Activated CD8-positive, alpha-beta memory T cell treated with anti-CD3 and anti-CD28 coated beads for 1 hour (primary cell): ENCODE measurements at places on chromosomes 12 and 14.

DNA sequence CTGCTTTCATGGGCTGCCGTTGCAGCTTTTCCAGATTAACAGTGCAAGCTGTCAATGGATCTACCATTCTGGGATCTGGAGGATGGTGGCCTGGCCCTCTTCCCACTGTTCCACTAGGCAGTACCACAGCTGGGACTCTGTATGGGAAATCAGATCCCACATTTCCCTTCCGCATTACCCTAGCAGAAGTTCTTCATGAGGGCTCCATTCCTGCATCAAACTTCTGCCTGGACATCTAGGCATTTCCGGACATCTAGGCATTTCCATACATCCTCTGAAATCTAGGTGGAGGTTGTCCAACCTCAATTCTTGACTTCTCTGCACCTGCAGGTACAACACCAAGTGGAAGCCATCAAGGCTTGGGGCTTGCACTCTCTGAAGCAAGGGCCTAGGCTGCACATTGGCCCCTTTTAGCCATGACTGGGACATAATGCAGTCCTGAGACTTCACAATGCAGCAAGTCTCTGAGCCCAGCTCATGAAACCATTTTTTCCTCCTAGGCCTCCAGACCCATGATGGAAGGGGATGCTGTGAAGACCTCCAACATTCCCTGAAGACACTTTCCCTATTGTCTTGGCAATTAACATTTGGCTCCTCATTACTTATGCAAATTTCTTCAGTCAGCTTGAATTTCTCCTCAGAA is 863.3 kb downstream of the C12orf50 start:
- DNase-seq, result no peak

- DNase-seq, result no peak
Measured at GRCh38 chr14:22071006-22071405, 397.4 kb upstream of the OR4E1 start.

GRCh38 chr14:77375973-77376770 is 722 bp downstream of the TMED8 start:
- peak; percentile 5 for DNase-seq

- no peak for DNase-seq
Measured at GRCh38 chr12:9118158-9118557, 2.4 kb upstream of the A2M start.

GRCh38 chr12:122729583-122730214 is 945 bp downstream of the HCAR1 start:
- no peak for DNase-seq

DNA sequence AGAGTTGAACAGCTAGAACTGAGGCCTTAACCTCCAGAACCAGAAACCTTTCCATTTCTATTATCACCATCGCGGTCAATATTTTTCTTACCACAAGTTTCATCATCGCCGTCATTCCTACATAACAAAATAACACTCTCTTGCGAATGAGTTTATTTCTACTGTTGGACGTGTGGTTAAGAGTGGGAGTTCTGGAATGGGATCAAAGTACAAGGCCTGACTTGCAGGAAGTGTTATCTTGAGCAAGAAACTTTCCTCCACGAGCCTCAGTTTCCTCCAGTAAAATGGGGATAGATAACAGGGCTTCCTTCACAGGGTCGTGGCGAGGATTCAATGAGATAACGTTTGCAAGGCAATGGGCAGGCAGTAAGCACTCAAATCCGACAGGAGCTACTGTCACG is 652 bp downstream of the SART3 start:
- no peak for DNase-seq

- no peak for DNase-seq
Measured at GRCh38 chr14:105852378-105853088, 326.1 kb downstream of the TMEM121 start.

GRCh38 chr14:54381821-54382220 is 15.0 kb upstream of the CDKN3 start:
- no peak for DNase-seq

DNA sequence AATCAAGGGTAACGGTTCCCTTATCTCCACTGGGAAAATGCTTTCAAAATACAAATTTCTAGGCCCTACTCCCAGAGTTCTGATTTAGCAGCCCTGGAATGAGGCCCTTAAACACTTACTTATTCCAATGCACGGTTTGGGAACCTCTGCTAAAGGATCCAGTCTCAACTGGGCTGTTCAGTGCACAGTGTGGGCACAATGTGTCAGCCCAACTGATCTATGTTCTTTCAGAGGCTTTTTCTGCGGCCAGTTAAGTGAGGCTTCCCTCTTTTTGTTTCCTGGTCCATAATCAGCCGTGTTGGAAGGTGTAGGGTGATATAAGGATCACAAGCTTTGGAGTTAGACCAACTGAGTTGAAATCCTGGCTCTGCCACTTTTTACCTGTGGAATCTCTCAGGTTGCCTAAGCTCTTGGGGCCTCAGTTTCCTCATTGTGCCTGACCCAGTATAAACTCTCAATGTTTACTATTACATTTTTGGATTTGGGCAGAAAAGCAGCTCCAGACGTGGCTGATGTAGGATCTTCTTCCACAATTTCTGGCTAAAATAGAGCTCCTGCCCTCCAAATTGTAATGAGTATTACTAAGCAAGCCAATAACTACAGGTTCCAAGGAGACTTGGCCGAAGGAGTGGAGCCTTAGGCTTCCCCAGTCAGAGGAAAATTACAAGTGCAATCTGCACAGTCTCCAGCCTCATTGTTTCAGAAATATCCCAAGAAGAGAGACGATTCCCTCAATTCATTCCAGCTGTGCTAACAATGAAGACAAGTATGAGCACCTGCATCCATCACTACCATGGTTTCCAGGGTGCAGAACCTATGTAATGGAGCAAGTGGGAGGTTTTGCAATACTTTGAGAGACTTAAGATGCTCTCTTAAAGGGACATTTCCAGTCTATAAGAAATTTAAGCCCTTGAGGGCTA is 2.3 kb upstream of the ANGEL1 start:
- no peak for DNase-seq

DNA sequence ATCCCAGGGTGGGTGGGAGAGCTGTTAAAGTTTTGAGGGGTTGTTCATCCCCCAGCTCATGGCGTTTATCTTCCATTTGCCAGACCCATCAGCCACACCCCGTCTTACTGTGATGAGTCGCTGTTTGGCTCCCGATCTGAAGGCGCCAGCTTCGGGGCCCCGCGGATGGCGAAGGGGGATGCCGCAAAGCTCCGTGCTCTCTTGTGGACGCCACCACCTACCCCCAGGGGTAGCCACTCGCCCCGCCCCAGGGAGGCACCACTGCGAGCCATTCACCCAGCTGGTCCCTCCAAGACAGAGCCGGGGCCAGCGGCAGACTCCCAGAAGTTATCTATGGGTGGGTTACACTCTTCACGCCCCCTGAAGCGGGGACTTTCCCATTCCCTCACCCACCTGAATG is 5.7 kb downstream of the RITA1 start:
- no peak for DNase-seq

DNA sequence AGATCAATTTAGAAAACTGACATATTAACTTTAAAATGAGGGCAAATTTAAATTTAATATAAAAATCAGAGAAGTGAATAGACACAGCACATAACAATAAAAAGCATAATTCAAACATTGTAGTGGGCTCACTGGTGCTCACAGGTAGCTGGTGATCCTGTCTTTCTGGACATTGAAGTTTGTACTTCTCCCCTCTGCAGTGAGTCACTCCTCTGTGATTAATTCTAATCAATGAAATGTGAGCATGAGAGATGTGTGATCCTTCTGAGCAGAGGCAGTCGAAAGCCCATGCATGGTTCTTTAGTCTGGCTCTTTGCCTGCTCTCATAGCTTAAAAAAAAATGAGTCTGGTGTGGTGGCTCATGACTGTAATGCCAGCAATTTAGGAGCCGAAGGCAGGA is 59.0 kb upstream of the RERGL start:
- no peak for DNase-seq

DNA sequence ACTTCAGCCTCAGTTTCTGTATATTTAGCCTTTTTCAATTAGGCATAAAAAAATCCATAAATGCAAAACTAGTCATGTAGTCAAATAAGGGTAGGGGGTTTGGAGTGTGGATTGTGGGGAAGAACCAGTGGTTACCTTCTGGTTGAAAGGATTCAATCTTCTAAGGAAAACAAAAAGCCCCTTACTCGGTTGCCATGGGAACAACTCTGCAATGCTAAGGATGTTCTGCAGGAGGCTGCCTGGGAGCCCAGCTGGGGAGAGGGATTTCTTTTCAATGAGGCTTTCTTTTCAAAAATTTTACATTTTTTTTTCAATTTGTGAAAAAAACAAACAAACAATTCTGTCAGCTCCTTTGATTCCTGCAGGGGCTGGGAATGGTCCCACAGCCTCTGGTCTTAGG is 67.2 kb downstream of the SLC8A3 start:
- no peak for DNase-seq

GRCh38 chr14:98227000-98227726 is 1044.8 kb downstream of the BCL11B start:
- no peak for DNase-seq

DNA sequence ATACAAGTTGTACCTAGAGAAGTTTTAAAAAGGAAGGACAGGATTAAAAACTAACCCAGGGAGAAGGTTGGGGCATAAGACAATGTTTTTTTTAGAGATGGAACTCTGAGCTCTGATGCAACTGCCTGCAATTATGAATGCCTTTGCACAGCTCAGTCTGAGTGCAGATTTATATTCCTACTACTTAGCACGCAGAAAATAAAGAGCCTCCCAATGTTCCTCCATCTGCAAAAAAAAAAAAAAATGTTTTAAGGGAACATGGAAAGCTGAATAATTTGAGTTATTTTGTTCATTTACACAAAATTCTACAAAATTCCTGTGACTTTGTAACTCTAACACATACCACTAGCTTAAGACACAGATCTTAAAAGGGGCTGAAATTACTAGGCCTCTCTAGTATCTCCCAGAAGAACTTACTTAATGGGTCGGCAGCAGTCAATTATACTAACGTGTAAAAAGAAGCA is 15.7 kb downstream of the CLIP1 start:
- DNase-seq, result no peak

- no peak for DNase-seq
Measured at GRCh38 chr14:33532553-33532952, 418.3 kb downstream of the EGLN3 start.

DNA sequence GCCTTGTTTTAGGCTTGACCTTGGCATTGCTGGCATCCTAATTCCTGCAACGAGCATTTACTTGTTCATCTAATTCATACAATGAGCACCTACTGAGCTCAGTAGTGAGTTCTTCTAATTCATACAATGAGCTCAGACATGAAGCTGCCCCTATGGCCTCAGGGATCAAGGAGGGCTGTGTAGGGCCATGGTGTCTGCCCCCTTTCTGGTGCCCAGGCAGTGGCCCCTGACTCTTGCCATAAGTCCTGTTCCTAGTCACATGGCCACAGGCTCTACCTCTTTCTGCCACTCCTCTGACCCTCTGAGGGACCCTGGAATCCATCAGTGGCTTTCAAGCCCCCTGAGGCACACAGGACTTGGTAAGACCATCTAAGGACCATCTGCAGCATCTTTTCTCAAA is 148.8 kb downstream of the ZFP36L1 start:
- DNase-seq, result no peak

- no peak for DNase-seq
Measured at GRCh38 chr14:50603565-50603964, 43.6 kb downstream of the ATL1 start.

DNA sequence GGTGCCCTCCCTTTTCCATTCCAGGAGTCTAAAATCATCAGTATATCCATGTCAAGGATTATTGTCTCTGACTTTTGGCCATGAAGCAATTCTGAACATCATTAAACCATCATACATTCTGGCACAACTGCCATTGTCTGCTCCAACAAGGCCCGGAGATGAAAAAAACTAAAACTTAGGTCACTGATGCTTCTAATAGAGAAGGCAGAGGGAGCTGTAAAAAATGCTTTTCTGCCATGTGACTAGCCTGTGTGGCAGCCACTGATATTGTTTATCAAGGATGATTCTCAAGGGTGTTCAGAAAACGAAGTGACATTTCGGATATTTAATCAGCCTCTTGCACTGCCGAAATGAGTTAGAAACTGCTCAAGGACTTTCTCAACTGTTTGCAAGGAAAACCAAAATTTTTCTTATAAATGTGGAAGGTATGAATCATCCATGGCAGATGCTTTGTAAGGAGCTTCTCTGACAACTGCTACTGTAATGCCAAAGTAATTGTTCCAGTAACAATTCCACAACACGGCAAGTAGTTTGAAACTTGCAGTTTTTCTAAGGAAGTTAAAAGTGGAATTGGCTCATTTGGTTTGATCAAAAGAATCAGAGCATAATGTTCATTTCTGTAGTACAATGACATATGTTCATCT is 1076.5 kb upstream of the FLRT2 start:
- DNase-seq, result no peak

DNA sequence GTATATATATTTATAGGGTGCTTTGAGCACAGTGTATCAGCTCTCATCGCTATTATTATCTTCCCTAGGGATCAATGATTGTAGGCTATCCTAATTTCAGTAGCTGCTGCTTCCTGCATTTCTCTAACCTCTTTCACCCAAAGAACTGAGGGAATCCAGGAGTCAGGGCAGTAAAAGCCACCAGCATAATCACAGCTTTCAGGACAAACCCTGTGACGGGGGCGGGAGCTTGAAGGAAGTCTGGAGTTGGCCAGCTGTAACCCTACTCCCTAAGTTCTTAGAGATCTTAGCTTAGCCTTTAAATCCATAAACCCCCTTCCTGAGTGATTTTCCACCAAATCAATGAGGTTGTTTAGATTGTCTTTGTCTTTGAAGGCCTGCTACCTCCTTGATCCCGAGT is 33.7 kb downstream of the FLVCR2 start:
- DNase-seq, result no peak

- DNase-seq, result no peak
Measured at GRCh38 chr14:87998482-87998881, 5.5 kb upstream of the GALC start.

GRCh38 chr14:95046711-95047681 is 110.3 kb downstream of the DICER1 start:
- no peak for DNase-seq

DNA sequence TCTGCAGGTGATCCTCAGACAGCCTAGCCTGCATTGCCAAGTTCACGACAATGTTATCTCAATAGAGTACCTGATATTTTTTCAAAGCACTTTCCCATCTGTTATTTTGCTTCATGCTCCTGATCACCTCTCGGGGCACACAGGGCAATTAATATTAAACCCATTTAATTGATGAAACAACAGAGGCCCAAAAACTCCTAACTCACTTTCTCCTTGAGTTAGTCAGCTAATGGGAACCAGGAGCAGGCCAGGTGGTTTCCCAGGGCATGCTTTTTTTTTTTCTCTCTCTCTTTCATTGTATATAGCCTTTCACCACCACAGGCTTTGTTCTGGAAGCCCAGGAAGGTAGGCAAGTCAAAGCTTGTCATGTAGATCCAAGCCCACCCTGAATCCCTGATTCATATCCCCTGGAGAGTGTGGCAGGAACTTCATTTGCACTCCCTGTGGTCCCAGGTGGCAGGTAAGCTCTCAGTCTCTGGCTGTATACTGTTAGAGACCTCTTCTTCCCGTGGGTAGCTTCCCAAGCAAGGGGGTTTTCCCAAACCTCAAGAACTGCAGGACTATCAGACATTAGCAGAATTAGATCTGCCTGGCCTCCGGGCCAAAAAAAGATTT is 41.6 kb upstream of the MAP1LC3B2 start:
- DNase-seq, result no peak

DNA sequence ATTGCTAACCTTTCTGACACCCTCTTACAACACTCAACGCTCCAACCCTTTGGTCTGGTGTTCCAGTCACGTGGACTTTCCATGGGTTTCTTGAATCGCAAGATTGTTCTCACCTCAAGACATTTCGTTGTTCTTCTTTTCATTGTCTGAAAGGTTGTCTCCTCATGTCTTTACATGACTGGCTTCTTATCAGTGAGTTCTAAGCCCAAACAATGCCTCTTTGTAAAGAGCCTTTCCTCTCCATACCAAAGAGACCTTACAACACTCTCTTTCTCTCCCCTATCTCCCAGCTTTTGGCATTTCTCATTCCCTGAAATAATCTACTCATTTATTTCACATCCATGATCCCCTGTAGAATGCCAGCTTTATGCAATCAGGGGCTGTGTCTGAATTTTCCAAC is 1144.8 kb downstream of the AACS start:
- DNase-seq, result no peak
